ENCODE measurements at places on chromosomes 12 and 14.

DNA sequence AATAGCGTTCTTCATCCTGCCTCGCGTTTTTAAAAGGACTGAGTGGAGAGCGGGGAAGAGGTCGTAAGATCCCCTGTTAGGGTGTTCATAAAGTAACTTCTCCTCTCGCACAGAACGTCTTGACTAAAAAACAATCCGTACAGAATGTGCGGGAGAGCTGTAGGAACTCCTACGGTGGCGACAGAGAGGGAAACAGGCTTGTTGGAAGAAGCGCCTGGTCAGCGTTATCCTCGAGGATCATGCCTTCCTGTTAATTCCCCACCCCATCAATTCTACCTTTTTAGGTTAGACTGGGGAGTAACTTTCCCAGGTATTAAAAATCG lies 399 bp upstream of the WASHC4 start:
- no peak for DNase-seq

DNA sequence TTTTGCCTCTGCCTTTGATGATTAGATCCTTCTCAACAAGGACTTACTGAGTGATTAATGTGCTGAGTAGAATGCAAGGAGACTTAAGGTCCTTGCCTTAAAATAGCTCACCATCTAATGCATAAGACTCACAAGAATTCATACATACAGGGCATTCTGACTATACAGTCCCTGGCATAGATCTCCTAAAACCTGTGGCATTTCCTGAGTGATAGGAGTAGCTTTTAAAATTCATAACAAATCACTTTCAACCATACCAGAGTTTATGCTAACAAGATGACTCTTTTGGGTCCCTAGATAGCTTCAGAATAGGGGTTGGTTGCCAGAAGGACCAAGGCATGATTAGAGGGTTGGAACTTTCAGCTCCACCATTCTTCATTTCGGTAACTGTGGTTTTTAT lies 48.8 kb downstream of the STXBP6 start:
- DNase-seq, result no peak

DNA sequence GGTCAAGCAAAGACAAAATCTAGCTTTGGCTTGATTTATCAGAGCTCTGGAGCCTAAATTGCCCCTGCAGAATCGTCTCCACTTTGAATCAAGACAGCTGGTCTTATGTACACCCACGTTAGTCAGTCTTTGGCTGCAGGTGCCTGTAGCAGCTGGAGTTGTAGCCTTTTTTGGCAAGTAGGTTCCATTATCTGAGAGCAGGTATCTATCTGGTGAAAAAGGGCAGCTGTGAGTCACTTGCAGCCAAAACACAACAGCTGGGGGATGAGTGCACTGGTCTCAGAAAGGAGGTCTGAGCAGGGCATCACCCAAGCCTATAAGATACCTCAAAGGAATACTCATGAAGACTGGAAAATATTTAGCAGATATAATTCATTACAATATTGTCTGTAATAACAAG lies 43.6 kb upstream of the KCNH5 start:
- no peak for DNase-seq

GRCh38 chr12:27619308-27619707 lies 76.9 kb upstream of the REP15 start:
- DNase-seq, result no peak

DNA sequence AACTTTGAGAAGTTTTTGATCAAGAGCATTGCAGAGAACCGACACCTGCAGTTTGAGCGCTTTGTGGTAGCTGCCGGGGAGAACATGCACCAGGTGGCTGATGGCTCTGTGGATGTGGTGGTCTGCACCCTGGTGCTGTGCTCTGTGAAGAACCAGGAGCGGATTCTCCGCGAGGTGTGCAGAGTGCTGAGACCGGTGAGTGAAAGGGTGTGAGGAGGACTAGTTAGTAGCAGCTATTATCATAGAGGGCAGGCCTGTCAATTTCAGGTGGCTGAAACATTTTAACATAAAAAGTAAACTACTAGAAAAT lies 27.0 kb upstream of the HIGD1C start:
- DNase-seq, result no peak

DNA sequence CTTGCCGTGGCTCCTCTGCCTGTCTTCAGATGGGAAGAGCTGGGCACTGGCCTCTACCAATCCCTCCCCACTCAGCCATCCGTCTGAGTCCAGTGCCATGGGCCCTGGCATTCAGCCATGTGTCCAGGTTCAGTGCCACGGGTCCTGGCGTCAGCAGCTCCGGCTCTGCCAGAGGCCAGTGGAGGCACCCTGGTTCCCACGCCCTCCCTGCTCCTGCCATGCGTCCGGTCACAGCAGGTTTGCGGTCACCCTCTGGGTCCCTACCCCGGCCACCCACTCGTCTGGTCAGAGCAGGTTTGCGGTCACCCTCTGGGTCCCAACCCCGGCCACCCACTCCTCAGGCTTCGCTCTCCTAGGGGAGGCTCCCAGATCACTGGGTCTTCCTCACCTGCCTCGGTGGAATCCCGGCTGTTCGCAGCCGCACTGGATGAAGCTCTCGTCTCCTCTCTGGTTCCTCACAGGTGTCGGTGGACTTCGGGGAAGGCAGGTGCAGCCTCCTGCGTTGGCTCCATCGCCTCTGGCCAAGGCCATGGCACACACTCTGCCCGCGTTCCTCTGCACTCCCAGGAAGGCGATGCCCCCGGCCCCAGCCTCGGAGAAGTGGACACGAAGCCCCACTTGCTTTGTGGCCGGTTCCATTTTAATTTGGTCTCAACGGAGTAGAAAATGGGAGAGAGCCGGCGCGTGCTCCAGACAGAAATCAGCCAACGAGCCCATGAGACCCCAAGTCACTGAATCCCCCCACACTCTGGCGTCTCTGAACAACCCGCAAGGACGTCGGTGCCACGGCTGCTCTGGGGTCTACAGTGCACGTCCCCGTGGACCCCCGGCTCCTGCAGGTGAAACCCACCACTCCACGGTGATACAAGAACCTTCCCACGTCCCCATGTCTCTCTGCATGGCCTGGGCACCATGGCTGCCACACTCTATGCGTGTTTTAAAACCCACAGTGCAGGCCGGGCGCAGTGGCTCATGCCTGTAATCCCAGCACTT lies 47.8 kb upstream of the FBRSL1 start:
- no peak for DNase-seq

GRCh38 chr12:22334410-22335100 lies at the start of gene ST8SIA1:
Gene ST8SIA1 (minus strand): TSS chr12:22334707. CDS start chr12:22334232, 475 bp downstream.
- DNase-seq, result peak; percentile 36

DNA sequence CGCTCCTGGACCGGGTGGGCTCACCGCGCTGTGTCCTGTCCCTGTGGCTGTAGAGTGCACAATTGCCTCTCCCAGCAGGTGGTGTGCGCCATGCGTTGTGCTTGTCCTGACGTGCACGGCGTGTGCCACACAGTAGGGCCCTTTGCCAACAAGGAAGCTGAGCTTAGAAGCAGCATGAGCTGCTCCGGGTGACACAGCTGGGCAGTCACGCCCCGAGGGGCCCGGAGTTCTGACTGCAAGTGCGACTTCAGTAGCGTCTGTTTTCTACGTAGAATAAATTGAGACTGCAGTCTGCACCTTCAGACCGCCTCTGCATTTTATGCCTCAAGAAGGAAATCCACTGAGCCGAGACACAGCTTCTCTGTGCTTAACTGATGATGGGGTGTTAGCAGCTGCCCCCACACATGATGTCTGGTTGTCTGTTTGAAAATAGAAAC lies 81.6 kb downstream of the ADGRD1 start:
- no peak for DNase-seq

GRCh38 chr12:52692254-52692653 lies 11.1 kb downstream of the KRT77 start:
- DNase-seq, result no peak

DNA sequence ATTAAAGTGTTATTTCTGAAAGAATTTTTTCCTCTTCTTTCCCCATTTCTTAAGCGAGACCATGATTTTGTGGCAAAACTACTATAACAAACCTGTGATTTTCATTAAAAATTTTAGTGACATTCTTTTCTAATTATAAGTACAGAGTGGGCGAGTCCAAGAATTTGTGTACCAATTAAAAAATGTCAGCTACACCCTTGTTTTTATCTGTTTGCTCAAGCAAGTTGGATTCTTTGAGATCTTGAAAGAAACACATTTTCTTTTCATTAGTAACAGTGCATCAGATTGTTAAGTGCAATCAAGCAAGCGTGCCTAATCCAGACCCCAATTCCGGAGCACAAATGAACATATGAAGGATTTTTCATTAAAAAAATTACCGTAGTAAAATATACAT lies 338.8 kb upstream of the DDHD1 start:
- DNase-seq, result no peak

- DNase-seq, result no peak
Observed at GRCh38 chr12:9925705-9926393, 6.3 kb downstream of the CLEC2A start.

DNA sequence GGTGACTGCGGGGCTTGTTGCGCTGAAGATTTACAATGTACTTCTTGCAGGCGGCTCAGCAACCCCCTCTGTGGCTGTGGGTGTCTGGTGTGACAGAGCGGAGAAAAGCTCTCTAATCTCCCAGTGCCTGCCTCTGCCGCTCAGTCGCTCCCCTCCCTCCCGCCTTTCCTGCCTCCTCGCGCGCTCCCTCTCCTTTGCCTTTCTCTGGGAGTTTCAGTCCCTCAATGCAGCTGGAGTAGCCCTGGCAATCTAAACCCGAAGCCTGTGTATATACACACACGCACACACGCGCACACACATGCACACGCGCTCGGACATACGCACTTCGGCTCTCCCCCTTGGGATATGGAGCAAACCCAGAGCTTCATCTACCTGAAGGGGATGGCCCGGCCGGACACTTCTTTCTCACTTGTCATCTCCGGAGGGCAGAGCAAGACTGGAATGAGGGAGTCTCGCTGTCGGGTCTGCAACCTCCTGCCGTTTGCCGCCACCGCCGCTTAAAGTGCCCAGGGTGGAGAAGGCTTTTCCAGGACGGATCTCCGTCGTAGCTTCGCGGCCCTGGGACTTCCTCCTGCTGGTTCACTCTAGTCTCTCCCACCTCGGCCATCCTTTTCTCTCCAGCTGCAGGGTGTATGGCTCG lies 599 bp upstream of the TRHDE start:
- DNase-seq, result no peak

DNA sequence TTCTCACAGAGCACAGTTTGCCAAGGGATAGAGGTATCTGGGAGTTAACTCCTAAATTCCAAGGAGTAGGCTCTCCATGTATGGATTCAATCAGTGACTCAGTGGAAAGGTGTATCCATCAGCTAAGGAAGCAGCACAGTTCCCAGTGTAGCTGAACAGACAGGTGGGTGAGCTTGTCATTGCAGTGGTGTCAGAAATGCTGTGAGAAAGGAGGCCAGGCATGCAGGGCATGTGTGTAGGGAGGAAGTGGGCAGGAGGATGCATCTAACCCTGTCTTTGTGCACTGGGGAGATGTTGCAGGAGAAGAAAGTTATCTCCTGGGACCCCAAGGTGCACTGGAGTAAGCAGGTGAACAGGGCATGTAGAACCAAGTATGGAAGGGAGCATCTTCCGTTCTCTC lies 539.0 kb downstream of the VRK1 start:
- no peak for DNase-seq

GRCh38 chr14:84927096-84927827 lies 602.7 kb upstream of the FLRT2 start:
- no peak for DNase-seq

DNA sequence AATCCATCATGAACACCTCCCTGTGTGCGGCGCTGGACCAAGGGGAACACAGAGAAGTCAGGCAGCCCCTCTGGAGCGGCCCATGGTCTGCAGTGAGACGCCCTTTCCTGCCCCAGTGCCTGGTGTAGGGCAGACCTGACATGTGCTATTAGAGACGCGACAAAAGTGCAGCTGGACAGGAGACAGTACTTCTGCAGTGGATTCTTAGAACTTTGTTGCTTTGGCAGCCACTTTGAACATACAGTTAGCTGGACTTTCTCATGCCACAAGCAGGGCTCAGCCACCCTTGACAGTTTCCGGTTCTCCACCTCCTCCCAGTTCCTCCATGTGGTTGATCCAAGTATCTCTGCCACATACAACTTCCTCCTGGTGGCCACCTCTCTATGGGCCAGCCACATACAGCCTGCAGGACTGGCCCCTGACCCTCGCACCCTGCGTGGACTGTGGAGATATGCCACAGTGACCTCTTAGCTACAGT lies 45.9 kb downstream of the LGMN start:
- no peak for DNase-seq

- no peak for DNase-seq
Observed at GRCh38 chr12:69423037-69423905, 46.9 kb upstream of the FRS2 start.

GRCh38 chr14:30988509-30988908 lies 36.9 kb upstream of the AP4S1 start:
- DNase-seq, result no peak

- DNase-seq, result no peak
Observed at GRCh38 chr12:6823182-6824084, 1.8 kb downstream of the GPR162 start.

DNA sequence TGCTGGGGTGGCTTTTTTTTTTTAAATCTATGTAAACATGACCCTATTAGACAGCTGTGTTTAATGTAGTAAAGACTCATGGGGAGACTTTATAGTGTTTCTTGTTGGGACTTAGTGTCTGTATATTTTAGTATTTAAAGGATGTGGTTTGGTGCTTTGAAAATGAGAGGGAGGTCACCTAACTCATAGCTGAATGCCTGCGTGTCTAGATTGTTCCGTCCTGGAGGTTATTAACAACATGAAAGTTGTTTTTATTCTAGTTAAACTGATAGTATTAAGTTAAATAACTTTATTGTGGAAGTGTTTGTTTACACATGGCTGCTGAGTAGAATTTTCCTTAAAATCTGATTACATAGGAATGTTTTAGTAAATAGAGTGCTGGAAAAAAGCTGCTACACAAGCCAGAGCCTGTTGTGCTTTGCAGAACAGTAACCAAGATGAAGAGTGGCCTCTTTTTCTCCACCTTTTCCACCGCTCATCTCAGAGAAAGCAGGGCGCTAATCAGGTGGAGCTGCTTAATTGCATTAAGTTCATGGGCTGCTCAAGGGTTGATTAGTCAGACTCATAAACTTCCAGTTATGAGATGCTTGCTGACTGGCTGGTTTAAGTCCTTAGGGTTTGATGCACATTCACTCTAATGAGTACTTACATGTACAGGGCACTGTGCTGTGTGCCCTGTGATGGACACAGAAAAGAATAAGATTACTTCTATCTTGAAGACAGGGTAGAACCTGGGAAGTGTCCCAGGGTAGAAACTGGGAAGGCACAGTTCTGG lies 62.7 kb downstream of the FBXO34 start:
- no peak for DNase-seq

- no peak for DNase-seq
Observed at GRCh38 chr12:98492580-98493140, 22.7 kb upstream of the TMPO start.

DNA sequence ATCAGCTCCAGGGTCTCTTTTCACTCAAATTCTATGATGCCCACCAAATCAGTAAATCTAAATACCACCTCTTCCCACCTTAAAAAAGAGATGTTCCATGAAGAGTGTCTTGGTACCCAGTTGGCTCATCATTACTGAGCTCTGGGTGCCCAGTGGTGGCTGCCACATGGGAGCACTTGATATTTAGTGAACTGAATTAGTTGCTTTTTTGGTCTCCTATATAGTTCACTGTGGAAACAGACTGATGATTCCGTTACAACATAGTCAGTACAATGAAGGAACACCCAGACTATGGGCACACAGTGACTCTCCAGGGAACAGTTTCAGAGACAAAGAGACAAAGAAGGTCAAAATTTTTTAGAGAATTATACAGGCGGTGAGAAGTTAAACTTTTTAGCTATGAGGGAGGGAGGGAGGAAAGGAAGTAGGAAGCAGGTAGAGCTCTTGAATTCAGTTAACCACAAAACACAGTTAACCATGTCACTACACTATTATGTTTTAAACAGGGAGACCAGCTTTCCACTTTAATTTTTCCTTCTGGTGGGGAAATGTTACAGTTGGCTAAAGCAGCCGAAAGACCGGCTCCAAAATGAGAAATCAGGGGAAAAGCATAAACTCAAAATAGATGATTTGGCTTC lies 14.6 kb upstream of the YY1 start:
- no peak for DNase-seq

GRCh38 chr12:49902399-49903350 lies 1.0 kb downstream of the FAIM2 start:
- DNase-seq, result no peak
